ENCODE measurements at places on chromosomes 1 and 21. TPM values are rescaled to one million over a fixed set of nuclear protein-coding genes. Genes with fewer than 3 reads are reported as not detected.

ELF3 gene
- total RNA-seq, result 77.4 TPM

FRRS1 gene
- total RNA-seq, result 25.8 TPM

TMEM35B gene
- total RNA-seq, result 20.2 TPM

GJA4 gene
- 0.48 TPM for total RNA-seq

EXTL1 gene
- not detected for total RNA-seq

PIK3R3 gene
- 2.4 TPM for total RNA-seq

MPL gene
- total RNA-seq, result not detected

SLC9C2 gene
- total RNA-seq, result not detected

CTTNBP2NL gene
- total RNA-seq, result 13.0 TPM

NR1I3 gene
- not detected for total RNA-seq

SAMSN1 gene
- total RNA-seq, result not detected

HENMT1 gene
- 1.5 TPM for total RNA-seq

SPRR2D gene
- not detected for total RNA-seq

HSD3B2 gene
- total RNA-seq, result not detected

AGT gene
- 0.24 TPM for total RNA-seq

BMP8A gene
- total RNA-seq, result not detected

OR2T29 gene
- not detected for total RNA-seq

NCMAP gene
- total RNA-seq, result 1.2 TPM

ADGRL4 gene
- 0.96 TPM for total RNA-seq

OR2T35 gene
- not detected for total RNA-seq

PAQR6 gene
- not detected for total RNA-seq

LCE3E gene
- total RNA-seq, result 0.48 TPM

SLC45A3 gene
- 3.4 TPM for total RNA-seq

GPA33 gene
- total RNA-seq, result not detected

MRPS21 gene
- 35.8 TPM for total RNA-seq

G0S2 gene
- 163 TPM for total RNA-seq

MYOG gene
- total RNA-seq, result not detected

RPE65 gene
- total RNA-seq, result not detected

NUCKS1 gene
- 59.8 TPM for total RNA-seq

FGR gene
- 0.64 TPM for total RNA-seq

C1orf226 gene
- 0.24 TPM for total RNA-seq

S100A1 gene
- not detected for total RNA-seq

ZNF593OS gene
- total RNA-seq, result not detected

AUNIP gene
- total RNA-seq, result 2.8 TPM

NCF2 gene
- total RNA-seq, result 52.6 TPM

C1orf141 gene
- total RNA-seq, result not detected

Data from tracheal epithelial cell (primary cell).